ENCODE measurements at places on chromosomes 5 and 9. TPM values are rescaled to one million over a fixed set of nuclear protein-coding genes. Genes with fewer than 3 reads are reported as not detected.

Gene CCDC152
- total RNA-seq = not detected

Gene SCGB3A2
- not detected for total RNA-seq

Gene RNF208
- 1.8 TPM for total RNA-seq

Gene TMC1
- 0.05 TPM for total RNA-seq

Gene ADRB2
- total RNA-seq = 0.61 TPM

Gene PCDHA7
- total RNA-seq = 0.09 TPM

Gene SPINK4
- total RNA-seq = not detected

Gene CDH6
- total RNA-seq = 0.10 TPM

Gene SLC23A1
- 1.5 TPM for total RNA-seq

Gene KCNV2
- total RNA-seq = not detected

Data from A549 treated with DMSO at 1 μM for 4 hours (cell line).